ENCODE measurements at places on chromosomes 11 and 22. TPM values are rescaled to one million over a fixed set of nuclear protein-coding genes. Genes with fewer than 3 reads are reported as not detected.

- DNase-seq: no peak
Observed at GRCh38 chr11:116614306-116615210, 158.2 kb downstream of the BUD13 start.

GRCh38 chr11:94308024-94308423 is 3.6 kb downstream of the IZUMO1R start:
- no peak for DNase-seq

The LGR4 gene
- polyA plus RNA-seq: 8.8 TPM

The OR56A1 gene
- not detected for polyA plus RNA-seq

DNA sequence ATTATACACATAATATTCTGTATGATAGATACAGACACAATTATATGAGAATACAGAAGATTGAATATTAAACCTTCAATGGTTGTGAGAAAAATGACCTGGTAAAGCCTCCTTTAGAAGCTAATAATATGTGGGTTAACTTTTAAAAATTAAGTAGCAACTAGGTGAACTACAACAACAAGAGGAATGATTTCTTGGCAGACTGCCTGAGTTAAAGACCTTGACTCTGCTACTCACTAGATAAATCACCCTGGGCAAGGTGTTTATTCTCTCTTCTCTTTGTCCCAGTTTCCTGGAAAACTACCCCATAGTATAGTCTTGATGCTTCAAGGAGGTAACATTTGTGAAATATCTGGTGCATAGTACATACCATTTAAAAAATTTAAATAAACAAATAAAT is 519.6 kb upstream of the TENM4 start:
- DNase-seq: no peak

The INSC gene
- polyA plus RNA-seq: 0.90 TPM

The GSTT2B gene
- 38.1 TPM for polyA plus RNA-seq

GRCh38 chr11:20093775-20094174 is 66.5 kb downstream of the DBX1 start:
- peak; percentile 70 for DNase-seq

The CAPRIN1 gene
- 203 TPM for polyA plus RNA-seq

The SELENOM gene
- polyA plus RNA-seq: 130 TPM

The CD3G gene
- polyA plus RNA-seq: not detected

The KCNA4 gene
- polyA plus RNA-seq: not detected

The LRRC32 gene
- polyA plus RNA-seq: 103 TPM

DNA sequence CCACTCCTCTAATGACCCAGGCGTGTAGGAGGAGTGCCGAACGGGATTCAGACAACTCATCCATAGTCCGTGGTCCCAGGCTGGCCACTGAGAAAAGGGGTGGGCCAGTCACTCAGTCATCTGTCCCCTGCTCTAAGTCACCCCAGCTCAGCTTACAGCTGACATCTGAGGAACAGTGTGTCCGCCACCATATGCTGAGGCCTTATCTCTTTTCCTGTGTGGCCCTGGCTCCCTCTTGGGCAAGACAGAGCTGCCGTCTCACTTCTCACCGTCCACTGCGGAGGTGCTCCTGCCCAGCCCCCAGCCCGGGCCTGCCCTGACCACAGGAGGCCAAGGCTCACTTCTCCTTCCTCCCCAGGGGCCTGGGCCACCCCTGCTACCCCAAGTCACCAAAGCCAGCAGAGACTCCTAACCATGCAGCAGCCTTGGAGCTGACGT is 6.8 kb downstream of the CCDC86 start:
- DNase-seq: no peak

GRCh38 chr11:69836401-69836800 is 17.2 kb upstream of the FGF3 start:
- no peak for DNase-seq

The ACR gene
- not detected for polyA plus RNA-seq

The TRIM34 gene
- polyA plus RNA-seq: 18.5 TPM

The TUB gene
- 10.4 TPM for polyA plus RNA-seq

- peak; percentile 57 for DNase-seq
Observed at GRCh38 chr22:50115693-50116092, 25.9 kb downstream of the MOV10L1 start.

The CCDC157 gene
- polyA plus RNA-seq: 0.77 TPM

The OR8D1 gene
- not detected for polyA plus RNA-seq

DNA sequence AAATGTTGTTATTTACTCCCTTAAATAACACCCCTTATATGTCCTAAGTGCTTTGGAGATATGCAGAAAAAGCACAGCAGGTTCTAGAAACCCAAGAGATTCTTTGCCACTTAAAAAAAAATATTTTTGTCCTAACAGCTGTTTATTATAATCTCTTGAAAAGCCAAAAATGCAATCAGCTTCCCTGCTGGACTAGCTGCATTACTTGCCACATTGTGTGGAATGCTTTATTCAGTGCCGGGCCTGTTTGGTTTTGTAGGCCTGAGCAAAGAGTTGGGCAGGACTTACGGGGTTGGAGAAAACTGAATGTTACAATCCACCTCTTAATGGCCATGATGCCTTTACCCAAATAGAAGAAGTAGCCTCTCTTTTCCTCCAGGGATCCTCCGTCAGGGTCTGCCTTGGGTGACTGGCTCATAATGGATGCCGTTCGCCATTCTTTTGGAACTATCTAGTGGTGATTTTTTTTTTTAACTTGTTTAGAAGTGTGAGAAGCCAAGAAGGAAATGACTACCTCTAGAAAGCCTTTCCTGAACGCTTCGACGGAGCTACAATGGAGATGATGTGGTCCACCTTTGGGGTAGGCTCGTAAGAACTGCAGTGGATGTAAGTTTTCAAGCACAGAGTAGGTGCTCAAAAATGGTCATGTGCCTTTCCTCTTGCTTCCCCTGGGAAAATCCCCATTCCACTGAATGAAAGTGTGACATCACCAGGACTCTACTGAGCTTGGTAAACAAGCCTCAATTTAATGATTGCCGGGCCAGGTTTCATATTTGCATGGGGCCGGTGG is 241.3 kb upstream of the NCAM1 start:
- DNase-seq: no peak

- no peak for DNase-seq
Observed at GRCh38 chr22:33844273-33844672, 76.0 kb downstream of the LARGE1 start.

The TRPM5 gene
- not detected for polyA plus RNA-seq

The CARD18 gene
- polyA plus RNA-seq: not detected

DNA sequence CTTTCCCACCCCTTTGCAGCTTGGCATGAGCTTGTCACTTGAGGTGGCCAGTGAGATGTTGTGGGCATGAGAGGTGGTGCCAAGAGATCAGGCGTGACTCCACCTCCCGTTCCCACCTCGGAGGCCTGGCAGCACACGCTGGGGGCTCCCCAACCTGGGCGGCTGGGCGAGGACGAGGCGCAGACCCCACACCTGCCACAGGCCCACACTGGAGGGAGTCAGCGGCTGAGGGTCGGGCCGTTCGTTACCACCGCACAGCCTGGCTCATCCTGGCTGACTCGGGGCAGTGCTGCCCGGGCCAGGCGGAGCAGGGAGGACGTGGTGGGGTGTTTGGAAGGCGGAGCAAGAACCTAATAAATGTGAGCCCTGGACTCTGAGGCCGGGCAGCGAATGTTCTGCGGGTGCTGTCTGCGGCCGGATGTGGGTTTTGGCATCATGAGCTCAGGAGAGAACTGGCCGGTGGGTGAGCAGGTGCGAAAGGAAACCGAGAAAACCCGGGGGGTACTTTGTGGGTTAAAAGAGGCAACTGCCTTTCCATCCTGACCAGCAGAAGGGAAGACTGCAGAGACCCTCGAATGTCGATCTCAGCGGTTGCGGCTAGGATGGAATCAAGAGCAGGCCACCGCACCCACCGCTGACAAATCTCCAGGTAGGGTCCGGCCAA is 10.2 kb upstream of the IFITM3 start:
- DNase-seq: no peak

- DNase-seq: no peak
Observed at GRCh38 chr11:70326833-70327232, 56.3 kb downstream of the PPFIA1 start.

The CLCF1 gene
- 6.5 TPM for polyA plus RNA-seq

DNA sequence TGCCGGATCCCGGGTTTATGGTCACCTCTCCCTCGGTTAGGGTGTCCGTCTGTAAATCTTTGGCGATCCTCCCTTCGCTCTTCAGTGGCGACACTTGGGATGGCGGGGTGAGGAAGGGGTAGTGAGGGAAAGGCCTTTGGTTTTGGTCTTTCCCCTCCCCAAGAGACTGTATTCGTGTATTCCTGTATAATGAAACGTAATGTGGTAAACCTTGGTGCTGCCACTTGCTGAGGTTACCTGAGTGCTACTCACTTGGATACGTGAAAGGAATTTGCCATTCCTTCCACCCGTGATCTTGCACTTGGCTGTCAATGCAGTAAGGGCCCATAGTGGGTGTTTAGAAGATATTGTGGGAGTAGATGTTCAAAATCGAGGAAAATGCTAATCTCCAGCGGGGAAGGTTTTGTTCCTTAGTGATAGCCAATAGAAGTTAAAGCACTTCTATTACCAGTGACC is 578 bp upstream of the NUP160 start:
- no peak for DNase-seq

The DGKZ gene
- polyA plus RNA-seq: 16.4 TPM

The OR52E8 gene
- polyA plus RNA-seq: not detected

DNA sequence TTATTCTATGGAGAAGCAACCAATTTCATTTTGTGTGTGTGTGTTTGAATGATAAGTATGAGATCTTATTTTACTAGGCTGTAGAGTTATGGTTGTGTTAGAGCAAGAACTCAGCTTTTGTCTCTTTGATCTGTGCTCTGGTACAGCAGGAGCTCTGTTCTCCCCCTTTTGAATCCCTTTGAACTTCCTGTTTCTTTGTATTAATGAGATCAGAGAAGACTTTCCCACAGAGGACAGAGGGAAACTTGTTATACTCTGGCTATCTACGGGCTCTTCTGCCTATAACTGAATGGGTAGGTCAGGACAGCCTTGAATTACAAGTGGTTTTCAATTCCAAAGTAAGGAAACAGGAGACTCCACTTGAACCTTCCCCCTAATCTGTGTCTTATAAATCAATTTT is 1015.0 kb upstream of the RAG2 start:
- no peak for DNase-seq

The ST14 gene
- not detected for polyA plus RNA-seq

- DNase-seq: no peak
Observed at GRCh38 chr22:21713428-21714058, 22.1 kb downstream of the YPEL1 start.

DNA sequence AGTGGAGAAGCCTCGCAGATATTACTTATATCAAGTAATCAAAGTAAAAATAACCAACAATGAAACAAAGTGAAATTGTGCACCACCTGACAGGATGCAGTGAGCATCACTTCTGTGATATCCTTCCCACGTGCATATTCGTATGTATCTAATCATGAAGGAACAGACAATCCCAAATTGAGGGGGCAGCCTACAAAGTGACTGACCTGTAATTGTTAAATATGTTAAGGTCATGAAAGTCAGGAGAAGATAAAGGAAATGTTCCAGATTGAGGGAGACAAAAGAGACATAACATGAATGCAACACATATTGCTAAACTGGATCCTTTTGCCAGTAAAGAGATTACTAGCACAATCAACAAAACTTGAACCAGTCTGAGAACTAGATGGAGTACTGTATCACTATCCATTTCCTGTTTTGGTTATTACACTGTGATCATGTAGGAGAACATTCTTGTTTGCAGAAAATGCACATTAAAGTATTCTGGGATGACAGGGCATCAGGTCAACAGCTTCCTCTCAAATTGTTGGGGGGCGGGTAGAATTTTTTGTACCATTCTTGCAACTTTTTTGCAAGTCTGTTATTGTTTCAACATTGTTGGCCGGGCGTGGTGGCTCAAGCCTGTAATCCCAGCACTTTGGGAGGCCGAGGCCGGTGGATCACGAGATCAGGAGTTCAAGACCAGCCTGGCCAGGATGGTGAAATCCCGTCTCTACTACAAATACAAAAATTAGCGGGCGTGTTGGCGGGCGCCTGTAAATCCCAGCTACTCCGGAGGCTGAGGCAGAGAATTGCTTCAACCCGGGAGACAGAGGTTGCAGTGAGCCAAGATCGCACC is 2.0 kb downstream of the SBF2 start:
- no peak for DNase-seq

- peak; percentile 59 for DNase-seq
Observed at GRCh38 chr11:73478737-73479347, 102.6 kb downstream of the RELT start.

GRCh38 chr11:120832481-120833238 is 191.2 kb upstream of the TBCEL start:
- peak; percentile 7 for DNase-seq

The CCDC15 gene
- 1.2 TPM for polyA plus RNA-seq

The GLB1L3 gene
- not detected for polyA plus RNA-seq

The RCOR2 gene
- polyA plus RNA-seq: 3.9 TPM

The NAV2 gene
- 8.1 TPM for polyA plus RNA-seq

DNA sequence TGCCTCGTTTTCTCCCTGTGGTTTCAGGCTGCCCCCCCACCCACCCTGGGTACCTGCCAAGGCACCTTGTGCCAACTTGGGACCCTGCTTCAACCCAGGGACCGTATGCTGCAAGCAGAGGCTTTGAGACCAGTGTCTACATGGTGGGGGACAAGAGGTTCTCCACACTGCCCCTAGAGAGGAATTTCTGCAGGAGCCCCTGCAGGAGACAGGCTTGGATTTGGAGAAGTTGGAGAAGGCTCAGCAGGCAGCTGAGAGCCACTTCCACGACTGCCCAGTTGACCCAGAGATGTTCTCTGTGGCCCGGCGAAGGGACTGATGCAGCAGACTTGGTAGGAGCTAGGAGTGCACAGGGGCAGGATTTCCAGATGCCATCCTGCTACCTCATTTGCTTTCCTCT is 20.1 kb upstream of the NNMT start:
- DNase-seq: no peak

DNA sequence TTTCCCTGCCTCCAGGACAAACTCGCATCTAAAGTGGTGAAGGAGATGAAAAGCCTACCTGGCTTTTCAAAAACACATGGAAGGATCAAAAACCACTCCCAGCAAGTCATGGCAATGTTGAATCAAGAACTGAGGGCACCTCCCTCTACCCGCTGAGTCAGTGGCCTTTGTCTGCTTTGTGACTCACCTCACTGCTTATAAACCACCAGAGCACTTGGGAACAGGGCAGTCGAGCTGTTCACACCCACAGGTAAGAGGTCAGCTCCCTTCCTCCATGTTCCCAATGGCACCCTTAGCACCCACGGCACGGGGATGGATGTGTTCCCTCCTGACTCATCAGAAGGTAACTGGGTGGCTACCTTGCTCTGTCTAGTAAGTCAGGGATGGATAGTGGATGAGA is 21.7 kb downstream of the TENM4 start:
- DNase-seq: peak; percentile 87
